A549 treated with AZD2906 at 1 μM for 4 hours (cell line): ENCODE measurements at places on chromosomes 4 and X. TPM values are rescaled to one million over a fixed set of nuclear protein-coding genes. Genes with fewer than 3 reads are reported as not detected.

SOX3 gene
- 0.03 TPM in 1 of 5 replicates, not detected in the others for total RNA-seq

NAA10 gene
- total RNA-seq, result 203 to 232 TPM (median 216 TPM) in 5 replicates

STAP1 gene
- total RNA-seq, result not detected in 5 replicates

CACNA1F gene
- total RNA-seq, result not detected in 5 replicates

ENPEP gene
- total RNA-seq, result 0.02 to 0.16 TPM (median 0.10 TPM) in 5 replicates

IBSP gene
- not detected in 5 replicates for total RNA-seq

EOLA1 gene
- total RNA-seq, result 20.6 to 22.5 TPM (median 21.3 TPM) in 5 replicates

SLC4A4 gene
- total RNA-seq, result 0.97 to 1.8 TPM (median 1.4 TPM) in 5 replicates

SUPT20HL1 gene
- not detected in 5 replicates for total RNA-seq

FGF16 gene
- total RNA-seq, result not detected in 5 replicates

MAGEB1 gene
- not detected in 5 replicates for total RNA-seq

PABPC4L gene
- total RNA-seq, result 0.03 to 0.10 TPM (median 0.06 TPM) in 5 replicates

FAM13A gene
- 5.0 to 6.4 TPM (median 5.7 TPM) in 5 replicates for total RNA-seq

C4orf51 gene
- not detected in 5 replicates for total RNA-seq

ADAM29 gene
- not detected in 5 replicates for total RNA-seq

EDNRA gene
- total RNA-seq, result 0.21 to 0.48 TPM (median 0.26 TPM) in 5 replicates

SGCB gene
- 16.4 to 21.3 TPM (median 18.1 TPM) in 5 replicates for total RNA-seq

ANK2 gene
- 0.57 to 0.74 TPM (median 0.68 TPM) in 5 replicates for total RNA-seq
